HCT116 (cell line): ENCODE measurements at places on chromosomes 6 and 20.
A peak's percentile ranks its signal among the peaks of the same experiment; 100 is the strongest.

DNA sequence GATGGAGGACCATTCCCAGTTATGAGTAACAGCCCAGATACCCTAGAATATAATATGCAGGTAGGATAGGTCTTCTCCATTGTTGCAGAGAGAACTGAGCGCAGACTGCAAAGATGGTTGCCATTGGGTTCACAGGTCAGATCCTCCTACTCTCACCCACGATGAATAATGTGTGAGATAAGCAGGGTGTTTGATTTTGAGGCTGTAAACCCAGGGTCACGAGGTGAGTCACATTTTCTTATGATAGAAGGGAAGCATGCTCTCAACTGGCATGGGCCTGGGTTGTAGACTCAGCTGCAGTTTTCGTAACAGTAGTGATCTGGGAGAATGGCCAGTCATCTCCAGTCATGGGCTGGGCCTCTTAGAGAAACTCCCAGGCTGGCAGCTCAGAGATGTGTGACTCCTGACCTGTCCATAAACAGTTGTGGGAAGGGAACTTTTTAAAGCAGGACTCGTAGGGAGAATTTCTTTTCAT, 74.2 kb downstream of the CD164 start:
- H3K27me3 ChIP-seq, result no peaks in the 10 kb centered on the region
- DNase-seq, result no peak

GRCh38 chr6:10723567-10723881, 654 bp downstream of the TMEM14C start:
- H3K36me3 ChIP-seq, result peaks cover 3% of the 10 kb centered on the region
- peaks cover 12% of the 10 kb centered on the region; the same call in 1 of the 2 replicates for H3K4me1 ChIP-seq
- no peaks in the 10 kb centered on the region for H3K27me3 ChIP-seq
- peak overlapping the region; percentile 85 for H3K4me3 ChIP-seq
- H3K27ac ChIP-seq, result peak overlapping the region; percentile 71
- no peak for DNase-seq

DNA sequence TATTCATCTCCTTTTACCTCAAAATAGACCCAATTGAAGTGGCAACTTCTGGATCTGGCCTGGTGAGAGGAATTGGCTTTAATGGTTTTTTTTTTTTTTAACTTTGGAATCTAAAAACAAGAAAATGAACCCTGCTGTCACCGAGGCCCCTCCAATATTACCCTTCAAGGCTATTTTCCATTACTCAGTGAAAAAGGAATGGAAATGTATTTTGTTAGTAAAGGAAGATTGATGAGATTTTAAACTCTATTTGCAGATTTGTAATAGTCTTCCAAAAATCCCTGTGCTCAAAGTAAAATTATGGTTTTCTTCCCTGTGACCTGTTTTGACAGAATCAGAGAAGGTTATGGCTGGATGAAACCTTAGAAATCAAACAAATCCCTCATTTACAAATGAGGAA, 102.9 kb downstream of the TMEM170B start:
- DNase-seq, result no peak
- no peaks in the 10 kb centered on the region for H3K27me3 ChIP-seq
- no peaks in the 10 kb centered on the region for H3K4me1 ChIP-seq
- no peak overlapping the region for H3K4me3 ChIP-seq
- no peaks in the 10 kb centered on the region for H3K36me3 ChIP-seq

DNA sequence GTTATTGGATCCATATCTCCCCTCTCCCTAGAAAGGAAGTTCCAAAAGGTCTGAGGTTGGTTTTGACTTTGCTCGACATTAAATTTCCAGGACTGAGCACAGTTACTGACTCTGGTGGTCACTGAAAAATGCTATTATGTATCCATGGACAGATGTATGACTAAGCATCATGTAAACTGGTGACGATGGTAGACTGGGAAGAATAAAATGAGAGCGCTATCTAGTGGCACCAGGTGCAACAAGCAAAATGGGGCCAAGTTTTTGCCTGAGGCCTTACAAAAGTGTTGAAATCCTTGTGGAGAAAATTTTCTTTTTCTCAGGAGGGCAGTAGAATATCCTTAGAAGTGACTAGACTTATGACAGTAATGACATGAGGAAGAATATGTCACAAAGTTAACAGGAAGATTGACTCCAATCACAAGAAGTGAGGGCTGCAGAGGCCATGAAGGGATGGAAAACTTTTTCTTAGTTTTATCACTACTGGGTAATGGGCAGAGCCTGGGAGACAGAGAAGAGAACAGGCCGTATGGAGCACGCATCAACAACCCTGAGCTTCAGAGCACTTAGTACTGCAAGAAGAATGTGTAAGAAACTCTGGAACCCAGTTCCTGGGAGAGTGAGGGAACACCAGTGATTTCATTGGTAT, 88.9 kb upstream of the ELOVL5 start:
- H3K27me3 ChIP-seq, result no peaks in the 10 kb centered on the region
- H3K36me3 ChIP-seq, result no peaks in the 10 kb centered on the region
- H3K4me3 ChIP-seq, result no peak overlapping the region
- H3K4me1 ChIP-seq, result no peaks in the 10 kb centered on the region
- peak; percentile 67 for DNase-seq

DNA sequence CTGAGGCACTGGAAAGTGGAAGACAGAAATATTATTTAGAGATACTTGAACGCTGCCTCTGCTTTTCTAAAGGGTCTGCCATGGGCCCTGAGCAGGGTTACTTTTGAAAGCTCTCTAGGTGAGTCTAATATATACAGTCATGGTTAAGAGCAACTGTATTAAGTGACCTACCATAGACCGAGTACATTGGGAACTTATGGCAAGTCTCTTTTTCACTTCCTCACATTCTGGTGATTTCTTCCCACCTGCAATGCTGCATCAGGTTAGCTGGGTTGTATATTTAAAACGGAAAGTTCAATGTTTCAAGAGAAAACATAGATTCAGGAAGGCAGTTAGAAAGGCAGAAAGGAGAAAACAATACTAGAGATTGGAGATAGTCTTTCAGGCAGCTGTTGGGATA, 154.7 kb downstream of the PHF3 start:
- no peak overlapping the region for H3K4me3 ChIP-seq
- H3K27ac ChIP-seq, result no peak overlapping the region
- DNase-seq, result no peak
- peaks cover 7% of the 10 kb centered on the region; the same call in 1 of the 2 replicates for H3K27me3 ChIP-seq
- no peaks in the 10 kb centered on the region for H3K36me3 ChIP-seq

GRCh38 chr6:157556671-157557430, 175.9 kb downstream of the ZDHHC14 start:
- H3K4me1 ChIP-seq, result peaks cover 4% of the 10 kb centered on the region
- no peaks in the 10 kb centered on the region for H3K27me3 ChIP-seq
- H3K27ac ChIP-seq, result no peak overlapping the region

DNA sequence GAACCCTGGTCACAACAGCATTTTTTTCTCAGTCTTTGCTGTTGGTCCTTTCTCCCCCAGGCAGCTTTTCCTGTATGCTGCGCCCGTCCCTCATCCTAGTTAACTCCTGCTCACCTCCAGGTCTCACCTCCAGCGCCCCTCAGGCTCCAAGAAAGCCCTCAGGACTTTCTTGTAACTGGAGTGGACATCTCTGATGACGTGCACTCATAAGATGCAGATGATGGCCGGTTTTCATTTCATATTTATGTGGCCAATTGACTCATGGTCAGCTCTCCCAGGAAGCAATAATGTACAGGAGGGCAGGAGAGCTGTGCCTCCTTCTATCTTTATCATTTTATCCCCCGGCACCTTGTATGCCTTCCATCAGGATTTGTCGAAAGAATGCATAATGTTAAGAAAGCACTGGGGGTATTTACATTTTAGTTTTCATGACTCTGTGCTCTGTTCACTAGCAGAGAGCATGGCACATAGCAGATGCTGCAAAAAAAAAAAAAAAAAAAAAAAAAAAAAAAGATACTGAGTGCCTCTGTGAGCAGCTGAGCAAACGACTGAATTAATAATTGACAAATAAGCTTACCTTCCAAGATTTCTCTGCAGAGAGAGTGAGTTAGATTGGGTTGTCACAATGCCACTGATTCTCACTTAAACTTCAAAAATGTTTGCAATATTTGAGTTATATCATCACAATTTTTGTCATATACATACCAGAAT, 170.2 kb downstream of the DOK5 start:
- no peaks in the 10 kb centered on the region for H3K36me3 ChIP-seq
- no peak overlapping the region for H3K4me3 ChIP-seq
- no peaks in the 10 kb centered on the region for H3K4me1 ChIP-seq
- H3K27me3 ChIP-seq, result no peaks in the 10 kb centered on the region

DNA sequence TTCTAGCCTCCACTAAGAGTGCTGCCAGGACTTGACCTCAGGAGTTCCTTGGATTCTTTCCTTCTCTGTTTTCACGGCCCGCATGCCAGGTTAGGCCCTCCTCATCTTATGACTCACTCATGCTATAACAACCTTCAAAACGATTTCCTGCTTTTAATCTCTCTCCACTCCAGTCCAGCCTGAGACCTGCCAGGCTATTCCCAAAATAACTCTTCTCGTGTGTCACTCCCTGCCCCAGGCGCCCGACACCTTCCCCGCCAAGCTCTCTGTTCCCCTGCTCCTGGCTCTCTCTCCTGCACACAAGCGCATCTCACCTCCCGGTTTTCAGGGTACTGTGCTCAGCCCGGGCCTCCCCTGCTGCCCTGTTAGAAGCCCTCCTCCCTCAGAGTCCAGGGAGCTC, 64.1 kb upstream of the RPS6KA2 start:
- H3K4me3 ChIP-seq, result 0 out of 2 replicates have a peak overlapping the region, but pooled peaks have one; percentile 4
- no peaks in the 10 kb centered on the region for H3K27me3 ChIP-seq
- H3K4me1 ChIP-seq, result peaks cover 53% of the 10 kb centered on the region
- H3K27ac ChIP-seq, result peak overlapping the region; percentile 68
- peak; percentile 81 for DNase-seq

DNA sequence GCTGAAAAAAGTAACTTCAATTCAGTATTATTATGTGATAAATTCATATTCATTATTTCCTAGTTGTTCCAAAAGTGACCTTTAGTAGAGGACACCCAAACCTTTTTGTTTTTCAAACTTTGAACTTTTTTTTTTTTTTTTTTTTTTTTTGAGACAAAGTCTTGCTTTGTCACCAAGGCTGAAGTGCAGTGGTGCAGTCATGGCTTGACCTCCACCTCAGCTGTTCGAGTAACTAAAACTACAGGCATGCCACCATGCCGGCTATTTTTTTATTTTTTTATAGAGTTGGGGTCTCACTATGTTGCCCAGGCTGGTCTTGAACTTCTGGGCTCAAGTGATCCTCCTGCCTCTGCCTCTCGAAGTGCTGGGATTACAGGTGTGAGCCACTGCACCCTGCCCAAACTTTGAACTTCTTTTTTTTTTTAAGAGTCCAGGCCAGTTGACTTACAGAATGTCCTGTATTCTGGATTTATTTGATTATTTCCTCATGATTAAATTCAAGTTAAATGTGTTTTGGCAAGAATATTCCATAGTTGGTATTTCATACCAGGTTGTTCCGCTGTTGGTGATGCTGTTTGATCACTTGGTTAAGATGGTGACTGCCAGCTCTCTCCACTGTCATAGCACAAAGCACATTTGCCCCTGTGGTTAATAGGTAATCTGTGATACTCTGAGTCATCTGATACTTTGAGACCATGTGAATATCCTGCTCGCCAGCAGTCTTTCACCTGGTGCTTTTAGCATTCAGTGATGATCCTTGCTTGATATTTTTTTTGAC, 48.0 kb downstream of the VAPB start:
- no peaks in the 10 kb centered on the region for H3K27me3 ChIP-seq
- no peak overlapping the region for H3K27ac ChIP-seq
- no peaks in the 10 kb centered on the region for H3K4me1 ChIP-seq
- H3K36me3 ChIP-seq, result no peaks in the 10 kb centered on the region
- no peak for DNase-seq

GRCh38 chr20:42474646-42475045, 715.1 kb downstream of the PTPRT start:
- no peaks in the 10 kb centered on the region for H3K4me1 ChIP-seq
- H3K36me3 ChIP-seq, result no peaks in the 10 kb centered on the region
- no peaks in the 10 kb centered on the region for H3K27me3 ChIP-seq
- DNase-seq, result no peak

GRCh38 chr6:38180586-38180985, 361.1 kb downstream of the ZFAND3 start:
- no peak overlapping the region for H3K27ac ChIP-seq
- no peaks in the 10 kb centered on the region for H3K4me1 ChIP-seq
- DNase-seq, result no peak
- no peaks in the 10 kb centered on the region for H3K36me3 ChIP-seq
- no peak overlapping the region for H3K4me3 ChIP-seq
- H3K27me3 ChIP-seq, result no peaks in the 10 kb centered on the region

- peaks cover 13% of the 10 kb centered on the region for H3K36me3 ChIP-seq
- H3K4me1 ChIP-seq, result peaks cover 39% of the 10 kb centered on the region
- no peak overlapping the region for H3K4me3 ChIP-seq
- no peak overlapping the region for H3K27ac ChIP-seq
- H3K27me3 ChIP-seq, result no peaks in the 10 kb centered on the region
Observed at GRCh38 chr6:85456782-85457181, 6.9 kb downstream of the NT5E start.

DNA sequence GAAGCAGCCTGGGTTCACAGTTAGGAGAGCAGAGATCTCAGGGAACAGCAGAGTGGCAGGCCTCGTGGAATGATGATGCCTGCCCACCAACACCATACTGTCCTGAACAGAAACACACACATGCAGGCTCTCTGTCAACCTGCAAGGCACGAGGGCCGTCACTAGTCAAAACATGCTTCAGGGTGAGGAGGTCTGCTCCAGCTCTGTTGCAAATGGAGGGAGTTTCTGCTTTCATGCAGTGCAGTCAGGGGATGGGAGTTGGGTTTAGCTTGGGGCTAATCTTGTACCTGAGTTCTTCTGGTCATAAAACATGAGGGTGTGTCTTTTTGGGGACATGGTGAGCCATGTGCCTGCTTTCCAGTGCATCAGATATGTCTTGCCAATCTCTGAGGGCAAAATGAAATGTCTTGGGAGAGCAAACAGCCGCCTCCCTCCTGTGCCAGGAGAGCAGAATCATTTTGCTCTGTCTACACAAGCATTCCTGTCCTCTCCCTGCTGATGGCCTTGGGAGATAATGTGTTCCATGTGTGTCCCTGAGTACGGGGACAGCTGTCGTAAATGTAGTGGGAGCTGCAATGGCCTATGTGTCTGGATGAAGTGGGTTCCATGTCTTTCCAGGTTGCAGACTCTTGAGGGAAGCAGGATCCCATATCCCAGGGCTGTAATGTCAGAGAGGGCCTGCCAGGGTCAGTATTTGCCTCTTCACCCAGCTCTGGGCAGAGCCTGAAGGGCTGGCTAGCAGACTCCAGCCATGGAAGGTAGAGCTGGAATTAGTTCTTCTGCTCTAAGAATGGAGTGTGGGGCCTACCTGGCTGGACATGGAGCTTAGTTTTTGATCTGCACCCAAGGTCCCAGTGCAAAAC, 40.6 kb downstream of the MAFB start:
- H3K4me3 ChIP-seq, result no peak overlapping the region
- DNase-seq, result no peak
- no peak overlapping the region for H3K27ac ChIP-seq
- no peaks in the 10 kb centered on the region for H3K36me3 ChIP-seq
- H3K4me1 ChIP-seq, result no peaks in the 10 kb centered on the region
